ENCODE measurements at places on chromosomes 16 and 17. TPM values are rescaled to one million over a fixed set of nuclear protein-coding genes. Genes with fewer than 3 reads are reported as not detected.

BCO1 gene
- not detected for total RNA-seq

GLP2R gene
- total RNA-seq, result not detected

KCNJ12 gene
- 0.26 TPM for total RNA-seq

SLC16A13 gene
- total RNA-seq, result 0.12 TPM

NSRP1 gene
- total RNA-seq, result 13.9 TPM

KRT32 gene
- total RNA-seq, result not detected

GPT2 gene
- total RNA-seq, result 7.1 TPM

RIPOR1 gene
- 64.8 TPM for total RNA-seq

All from aortic smooth muscle cell (primary cell).